NCI-H1092 (cell line): ENCODE measurements at places on chromosomes 7 and 10.
A peak's percentile ranks its signal among the peaks of the same experiment; 100 is the strongest.

GRCh38 chr7:47893721-47894365, 54.4 kb downstream of the PKD1L1 start:
- DNase-seq = no peak

DNA sequence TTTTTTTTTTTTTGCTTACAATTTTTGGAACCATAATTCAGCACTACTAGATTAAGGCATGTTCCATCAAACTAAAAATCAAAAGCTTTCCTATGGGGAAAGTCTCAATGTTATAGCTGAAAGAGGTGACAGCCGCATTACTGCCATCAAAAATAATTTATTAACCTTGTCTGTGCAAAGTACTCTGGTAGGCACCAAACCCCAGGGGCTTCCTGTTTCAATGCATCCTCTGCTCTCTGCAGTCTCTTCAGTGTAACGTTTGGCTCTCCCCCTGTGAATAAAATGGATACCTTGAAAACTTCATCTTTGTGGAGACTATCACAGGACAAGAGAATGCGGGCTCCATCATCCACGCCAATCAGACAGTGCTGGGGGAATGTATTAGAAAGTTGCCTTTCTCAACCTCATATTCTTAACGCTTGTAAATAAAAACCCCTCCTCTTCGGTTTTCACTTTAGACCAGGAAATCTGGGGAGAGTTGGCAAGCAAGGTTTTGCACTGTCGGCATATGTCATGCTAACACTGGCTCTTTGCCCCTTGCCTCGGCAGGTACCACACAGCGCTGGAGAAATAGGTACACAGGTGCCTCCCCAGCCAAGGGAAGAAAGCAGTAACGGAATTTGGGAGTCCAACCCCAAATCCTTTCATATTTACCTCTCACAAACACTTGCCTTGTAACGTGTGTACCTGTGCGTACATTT, 1.6 kb upstream of the NRG3 start:
- DNase-seq = no peak

DNA sequence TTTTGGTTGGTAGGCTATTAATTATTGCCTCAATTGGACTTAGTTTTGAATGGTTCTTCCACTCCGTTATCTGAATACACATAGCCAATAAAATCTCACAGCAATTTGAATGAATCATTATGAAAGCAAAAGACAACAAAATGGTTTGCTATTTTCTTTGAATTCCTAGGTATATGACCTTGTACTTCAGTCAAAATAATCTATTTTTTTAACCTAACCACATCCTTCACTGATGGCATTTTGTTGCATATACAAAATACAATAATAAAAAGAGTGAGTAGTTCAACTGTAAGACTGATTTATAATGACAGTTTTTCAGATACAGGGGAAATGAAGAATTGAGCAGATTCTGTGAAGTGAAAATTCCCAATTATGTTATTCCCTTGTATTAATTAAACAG, 433.1 kb downstream of the HTR7 start:
- DNase-seq = no peak

DNA sequence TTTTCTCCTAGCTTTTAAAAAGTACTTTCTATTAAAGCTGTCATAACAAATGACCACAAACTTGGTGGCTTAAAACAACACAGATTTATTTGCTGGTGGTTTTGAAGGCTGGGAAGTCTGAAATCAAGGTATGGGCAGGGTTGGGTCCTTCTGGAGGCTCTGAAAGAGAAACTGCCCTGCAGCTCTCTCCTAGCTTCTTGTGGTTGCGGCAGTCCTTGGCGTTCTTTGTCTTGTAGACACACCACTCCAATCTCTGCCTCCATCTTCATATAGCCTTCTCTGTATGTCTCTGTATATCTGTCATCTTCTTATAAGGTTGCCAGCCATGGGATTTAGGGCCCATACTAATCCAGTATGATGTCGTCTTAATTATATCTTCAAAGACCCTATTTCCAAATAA, 79.4 kb upstream of the PRR15 start:
- no peak for DNase-seq

DNA sequence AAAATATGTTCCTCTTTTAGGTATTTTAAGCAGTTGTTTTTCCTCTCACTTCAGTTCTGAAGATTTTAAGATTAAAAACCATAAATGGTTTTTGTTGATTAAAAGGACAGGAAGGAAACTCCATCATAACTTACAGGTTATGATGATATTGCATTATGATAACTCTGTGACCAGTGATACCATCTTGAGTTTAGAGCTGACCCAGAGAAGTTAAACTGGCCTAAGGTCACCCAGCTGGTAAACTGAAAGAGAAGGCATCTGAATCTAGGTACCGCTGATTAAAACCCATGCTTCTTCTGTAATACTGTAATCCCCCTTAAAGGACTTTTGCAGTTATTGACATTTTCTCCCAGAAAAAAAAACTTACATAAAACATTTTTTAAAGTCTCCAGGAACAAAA, 29.6 kb downstream of the LOXL4 start:
- DNase-seq = no peak

- no peak for DNase-seq
Observed at GRCh38 chr7:28580665-28581064, 168.3 kb downstream of the CREB5 start.

DNA sequence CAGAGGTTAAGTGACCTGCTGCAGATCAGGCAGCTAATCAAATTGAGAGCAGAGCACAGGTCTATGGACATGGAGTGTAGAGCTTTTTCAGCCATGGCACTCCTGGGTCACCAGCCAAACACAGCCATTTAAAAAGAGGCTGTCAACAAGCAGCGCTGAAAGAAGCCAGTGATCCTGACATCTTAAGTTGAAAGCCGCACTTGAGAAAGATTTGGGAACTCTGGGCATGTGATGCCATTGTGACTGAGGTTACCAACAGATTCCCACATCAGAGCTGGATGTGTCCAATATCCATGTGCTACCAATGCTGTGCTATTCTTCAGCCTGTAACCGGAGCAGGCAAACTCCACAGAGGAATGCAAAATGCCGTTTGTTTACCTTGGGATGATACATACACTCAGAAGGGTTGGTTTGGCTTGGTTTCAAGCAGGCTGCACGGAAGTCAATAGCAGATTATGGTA, 56.2 kb upstream of the ABLIM1 start:
- DNase-seq = peak; percentile 18

DNA sequence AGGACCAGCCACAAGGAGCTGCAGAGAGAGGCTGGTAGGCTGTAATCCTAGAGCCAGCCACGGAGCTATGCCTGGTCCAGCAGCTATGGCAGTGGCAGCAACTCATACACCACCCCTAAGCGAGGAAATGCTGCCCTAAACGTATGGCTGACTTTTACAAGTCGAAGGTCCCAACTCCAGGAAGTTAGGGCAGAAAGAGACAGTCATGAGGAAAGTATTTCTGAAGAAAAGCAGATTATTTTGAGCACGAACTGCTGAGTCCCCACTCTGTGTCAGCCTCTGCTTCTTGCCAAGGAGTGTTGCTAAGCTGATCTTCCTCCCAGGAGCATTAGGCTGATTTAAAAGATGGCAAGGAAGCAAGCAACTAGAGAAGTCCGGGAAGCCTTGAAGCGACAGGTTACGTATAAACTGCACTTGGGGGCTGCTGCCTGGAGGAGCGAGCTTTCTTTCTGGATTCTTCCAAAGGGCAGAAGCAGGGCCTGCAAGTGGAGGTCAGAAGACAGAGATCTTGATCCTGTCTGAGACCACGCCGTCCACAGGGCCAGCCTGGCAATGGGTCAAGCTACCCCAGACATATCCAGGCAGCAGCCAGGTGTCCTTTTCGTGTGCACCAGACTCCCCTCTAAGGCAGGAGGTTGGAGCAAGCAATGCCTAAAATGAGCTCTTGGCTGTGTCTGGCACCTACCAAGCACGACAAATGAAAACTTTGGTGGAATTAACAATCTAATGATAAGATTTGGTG, 39.4 kb downstream of the PLXNA4 start:
- DNase-seq = no peak

- DNase-seq = no peak
Observed at GRCh38 chr10:128713874-128714570, 587.8 kb upstream of the MKI67 start.

GRCh38 chr7:154777023-154777422, 225.9 kb downstream of the PAXIP1 start:
- DNase-seq = no peak

- no peak for DNase-seq
Observed at GRCh38 chr7:73888959-73889358, 28.0 kb downstream of the TMEM270 start.

GRCh38 chr10:92278996-92279696, 11.7 kb downstream of the CPEB3 start:
- DNase-seq = no peak

- no peak for DNase-seq
Observed at GRCh38 chr10:129048513-129048912, 418.5 kb upstream of the MGMT start.

DNA sequence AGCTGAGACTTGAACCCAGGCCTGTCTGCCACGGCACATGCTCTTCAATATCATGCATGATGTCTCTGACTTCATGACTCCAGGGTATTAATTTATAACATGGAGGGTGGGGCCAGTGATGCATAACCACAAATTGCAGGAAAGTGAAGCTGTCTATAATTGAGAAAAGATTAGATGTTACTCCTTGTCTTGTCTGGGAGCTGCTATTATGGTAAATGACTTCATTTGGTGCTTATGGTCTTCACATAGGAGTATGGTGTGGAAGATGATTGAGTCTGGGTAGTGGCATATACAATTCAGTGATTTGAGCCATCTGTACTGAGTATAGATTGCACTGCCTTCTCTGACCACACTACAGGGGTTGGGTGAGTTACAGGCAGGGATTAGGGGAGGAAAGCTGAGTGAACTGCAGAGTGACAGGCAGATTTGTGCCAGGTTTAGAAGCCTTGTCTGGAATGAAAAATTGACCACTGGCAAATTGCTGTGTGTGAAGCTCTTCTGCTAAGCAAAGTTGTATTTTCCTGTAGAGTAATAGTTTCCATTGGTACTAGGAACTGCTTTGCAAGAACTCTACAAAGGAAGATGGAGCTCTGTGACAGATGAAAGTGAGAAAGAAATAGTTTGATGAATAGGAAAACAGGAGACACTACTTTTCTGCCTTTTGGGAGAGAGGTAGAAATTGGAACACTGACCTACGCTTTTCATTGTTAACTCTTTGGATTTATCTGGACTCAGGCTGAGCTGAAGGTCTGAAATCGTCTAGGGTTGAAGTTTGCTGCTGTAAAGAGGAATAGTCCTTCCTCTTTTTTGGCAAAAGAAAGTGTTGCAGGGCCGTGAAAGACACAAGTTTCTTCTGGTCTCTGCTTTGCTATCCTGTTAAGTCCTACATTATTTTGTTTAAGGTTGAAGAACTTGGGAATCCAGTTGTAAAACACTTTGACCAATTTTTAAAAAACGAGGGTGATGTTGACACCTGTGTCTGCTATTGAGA, 2.7 kb downstream of the SND1 start:
- DNase-seq = no peak

DNA sequence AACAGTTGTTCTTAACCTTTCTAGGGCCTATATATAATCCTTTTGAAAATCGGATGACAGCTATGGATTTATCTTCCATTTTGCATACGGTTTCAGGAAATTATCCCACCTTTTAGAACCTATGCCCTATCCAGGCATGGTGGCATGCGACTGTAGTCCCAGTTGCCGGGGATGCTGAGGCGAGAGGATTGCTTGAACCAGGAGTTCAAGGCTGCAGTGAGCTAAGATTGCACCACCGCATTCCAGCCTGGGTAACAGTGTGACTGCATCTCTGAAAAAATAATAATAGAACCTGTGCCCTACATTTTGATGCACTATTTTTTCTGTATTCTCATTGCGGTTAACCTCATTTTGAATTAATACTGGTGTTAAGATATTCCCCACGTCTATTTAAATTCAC, 11.6 kb downstream of the CCAR1 start:
- DNase-seq = no peak

- DNase-seq = peak; percentile 54
Observed at GRCh38 chr10:79196470-79197461, 128.0 kb downstream of the ZMIZ1 start.

GRCh38 chr7:25116621-25117020, 8.4 kb downstream of the CYCS start:
- no peak for DNase-seq

GRCh38 chr7:150307129-150307528, 16.0 kb upstream of the LRRC61 start:
- no peak for DNase-seq

- DNase-seq = no peak
Observed at GRCh38 chr10:110811791-110812581, 59.7 kb upstream of the PDCD4 start.

DNA sequence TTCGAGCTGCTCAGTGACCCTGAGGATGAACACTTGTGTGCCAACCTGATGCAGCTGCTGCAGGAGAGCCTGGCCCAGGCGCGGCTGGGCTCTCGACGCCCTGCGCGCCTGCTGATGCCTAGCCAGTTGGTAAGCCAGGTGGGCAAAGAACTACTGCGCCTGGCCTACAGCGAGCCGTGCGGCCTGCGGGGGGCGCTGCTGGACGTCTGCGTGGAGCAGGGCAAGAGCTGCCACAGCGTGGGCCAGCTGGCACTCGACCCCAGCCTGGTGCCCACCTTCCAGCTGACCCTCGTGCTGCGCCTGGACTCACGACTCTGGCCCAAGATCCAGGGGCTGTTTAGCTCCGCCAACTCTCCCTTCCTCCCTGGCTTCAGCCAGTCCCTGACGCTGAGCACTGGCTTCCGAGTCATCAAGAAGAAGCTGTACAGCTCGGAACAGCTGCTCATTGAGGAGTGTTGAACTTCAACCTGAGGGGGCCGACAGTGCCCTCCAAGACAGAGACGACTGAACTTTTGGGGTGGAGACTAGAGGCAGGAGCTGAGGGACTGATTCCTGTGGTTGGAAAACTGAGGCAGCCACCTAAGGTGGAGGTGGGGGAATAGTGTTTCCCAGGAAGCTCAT, 1.1 kb downstream of the DDIT4 start:
- DNase-seq = peak; percentile 48

GRCh38 chr10:128326251-128326650, 200.0 kb upstream of the MKI67 start:
- no peak for DNase-seq

- peak; percentile 93 for DNase-seq
Observed at GRCh38 chr7:28573651-28574301, 161.5 kb downstream of the CREB5 start.

DNA sequence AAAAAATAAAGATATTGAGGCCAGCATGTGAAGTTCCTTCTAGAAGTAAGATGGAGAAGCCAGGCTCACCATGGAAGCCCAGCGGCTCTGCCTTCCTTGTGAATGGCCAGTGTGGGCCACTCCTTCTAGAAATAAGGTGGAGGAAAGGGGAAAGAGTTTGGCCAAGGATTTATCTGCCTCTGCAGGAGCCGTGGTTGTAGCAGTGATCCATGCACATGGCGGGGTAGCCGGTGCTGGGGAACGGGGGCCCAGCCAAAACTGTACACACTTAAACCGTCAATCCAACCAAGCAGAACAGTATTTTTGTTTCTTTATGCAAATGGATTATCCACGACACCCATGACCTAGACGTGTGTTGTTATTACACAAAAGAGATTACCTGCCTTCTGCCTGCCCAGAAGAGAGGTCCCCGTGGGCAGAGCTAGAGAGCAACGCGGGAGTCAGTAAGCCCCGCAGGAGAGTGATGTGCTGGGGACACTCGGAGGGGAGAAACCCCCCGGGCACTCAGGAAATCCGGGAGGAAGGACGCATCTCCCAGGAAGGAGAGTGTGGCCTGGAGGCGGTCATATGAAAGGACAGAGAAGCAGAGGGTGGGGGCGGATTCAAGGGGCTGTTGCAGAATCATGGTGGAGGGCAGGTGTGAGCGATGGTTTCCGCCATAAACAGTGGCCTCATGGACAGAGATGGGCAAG, 218.4 kb upstream of the PPP2R2D start:
- DNase-seq = no peak
